NCI-H524 treated with DMSO at 0.1 percent for 48 hours (cell line): ENCODE measurements at places on chromosomes 2 and 18.

DNA sequence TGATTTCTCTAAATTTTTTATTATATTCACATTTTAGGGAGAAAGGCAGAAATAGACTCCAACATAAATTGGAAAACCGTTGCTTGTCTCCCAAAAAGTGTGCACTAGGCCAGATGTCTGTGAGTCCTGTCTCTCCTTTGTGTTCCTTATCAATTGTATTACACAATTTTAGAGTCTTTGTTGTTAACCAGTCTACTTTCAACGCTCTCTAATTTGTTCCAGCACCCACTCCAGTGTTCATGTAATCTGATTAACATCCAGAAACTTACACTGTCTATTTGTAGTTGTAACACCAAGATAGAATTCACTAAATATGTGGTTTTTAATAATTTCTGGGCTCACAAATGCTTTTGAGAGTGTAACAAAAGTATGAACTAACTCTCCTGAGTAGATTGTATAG lies 195.6 kb downstream of the FSIP2 start:
- DNase-seq, result no peak

- no peak for DNase-seq
Observed at GRCh38 chr2:238894226-238894949, 46.5 kb downstream of the TWIST2 start.

DNA sequence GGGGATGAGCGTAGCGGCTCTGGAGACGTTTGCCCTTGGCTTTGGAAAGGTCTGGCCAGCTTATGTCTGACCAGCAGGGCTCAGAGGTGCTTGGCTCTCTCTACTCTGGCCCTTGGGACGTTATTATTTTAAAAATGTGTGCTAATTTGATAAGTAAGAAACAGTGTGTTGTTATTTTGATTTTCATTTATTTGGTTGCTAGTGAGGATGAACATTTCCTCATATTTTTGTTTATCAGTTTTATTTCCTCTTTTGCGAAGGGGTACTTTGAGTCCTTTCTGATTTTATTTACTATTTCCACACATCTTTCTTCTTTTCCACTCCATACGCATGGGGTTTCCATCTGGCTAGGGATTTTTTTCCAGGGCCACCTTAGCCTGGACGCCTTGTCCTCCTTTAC lies 11.4 kb downstream of the CXCR4 start:
- no peak for DNase-seq

DNA sequence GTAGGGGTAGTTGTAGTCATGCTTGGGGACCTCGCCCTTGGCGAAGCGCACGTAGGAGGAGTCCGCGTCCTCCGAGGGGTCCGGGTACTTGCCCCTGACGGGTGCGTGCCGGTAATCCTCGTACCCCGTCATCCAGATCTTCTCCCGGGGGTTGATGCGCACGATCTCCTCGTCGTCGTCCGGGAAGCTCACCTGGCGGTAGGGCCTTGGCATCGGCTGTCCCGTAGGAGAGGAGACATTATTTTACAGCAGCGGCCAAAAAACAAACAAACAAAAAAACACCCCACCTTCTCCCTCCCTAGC lies 86.3 kb downstream of the ACTR2 start:
- no peak for DNase-seq

- no peak for DNase-seq
Observed at GRCh38 chr18:72742002-72742401, 125.8 kb downstream of the NETO1 start.
